ENCODE measurements at places on chromosomes 4 and X.

DNA sequence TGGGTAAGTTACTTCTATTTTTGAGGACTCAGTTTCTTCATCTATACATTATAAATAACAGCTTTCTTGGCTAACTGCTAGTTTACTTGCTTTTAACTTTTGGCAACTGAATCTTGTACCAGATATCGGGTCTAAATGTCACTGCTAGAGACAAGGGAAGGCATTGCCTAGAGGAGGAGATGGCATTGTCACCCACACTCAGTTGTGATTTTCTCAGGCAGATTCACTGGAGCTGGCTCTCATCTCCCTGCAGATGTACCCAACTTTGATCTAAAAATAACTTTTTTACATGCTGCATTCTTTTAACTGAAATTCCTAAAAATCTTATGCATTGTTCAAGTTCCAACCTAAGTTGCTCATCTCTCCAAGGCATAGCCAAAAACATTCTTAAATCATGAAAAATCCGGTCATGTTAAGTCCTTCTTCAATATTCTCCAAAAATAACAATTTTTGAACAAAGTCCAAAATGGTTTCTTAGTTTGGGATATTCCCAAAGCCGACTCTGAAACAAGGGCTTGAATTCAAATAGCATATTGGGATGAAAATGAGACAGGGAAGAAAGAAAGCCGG is 469.0 kb upstream of the BOD1L1 start:
- DNase-seq = no peak

DNA sequence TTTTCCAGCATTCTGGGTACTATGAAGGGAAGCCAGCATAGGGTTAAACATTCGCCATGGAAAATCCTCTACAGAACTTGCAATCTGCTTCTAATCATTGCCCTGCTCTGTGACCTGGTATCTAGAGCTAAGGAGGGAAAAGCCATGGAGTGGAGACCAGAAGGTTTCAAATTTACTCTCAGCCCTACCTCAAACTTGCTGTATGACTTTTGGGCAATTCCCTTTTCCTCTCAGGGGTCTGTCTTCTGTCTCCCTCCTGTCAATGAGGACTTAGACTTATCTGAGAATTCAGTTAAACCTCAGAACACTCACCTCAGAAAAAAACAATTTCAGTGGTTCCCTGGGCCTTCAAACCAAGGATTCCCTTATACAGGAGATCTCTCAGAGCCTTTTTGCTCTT is 29.1 kb downstream of the ARHGEF9 start:
- DNase-seq = no peak

DNA sequence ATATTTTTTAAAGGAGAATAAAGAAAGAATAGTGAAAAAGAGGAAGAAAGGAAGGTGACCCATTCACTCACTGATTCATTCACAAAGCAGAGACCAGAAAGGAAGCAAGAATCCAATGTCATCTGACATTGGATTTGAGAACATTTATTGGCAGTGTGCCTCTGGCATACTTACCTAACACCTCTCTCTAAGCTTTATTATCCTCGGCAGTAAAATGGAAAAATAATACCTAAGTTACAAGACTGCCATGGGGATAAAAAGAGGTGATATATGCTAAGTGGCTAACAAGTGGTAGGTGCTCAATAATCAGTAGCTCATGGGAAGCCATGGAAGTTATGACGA is 41.6 kb upstream of the PPARGC1A start:
- DNase-seq = no peak

- DNase-seq = no peak
Measured at GRCh38 chr4:118139241-118139640, 105.0 kb downstream of the NDST3 start.

GRCh38 chr4:20672262-20672661 is 28.0 kb upstream of the PACRGL start:
- DNase-seq = no peak

GRCh38 chr4:95638920-95639501 is 90.2 kb upstream of the UNC5C start:
- DNase-seq = no peak

DNA sequence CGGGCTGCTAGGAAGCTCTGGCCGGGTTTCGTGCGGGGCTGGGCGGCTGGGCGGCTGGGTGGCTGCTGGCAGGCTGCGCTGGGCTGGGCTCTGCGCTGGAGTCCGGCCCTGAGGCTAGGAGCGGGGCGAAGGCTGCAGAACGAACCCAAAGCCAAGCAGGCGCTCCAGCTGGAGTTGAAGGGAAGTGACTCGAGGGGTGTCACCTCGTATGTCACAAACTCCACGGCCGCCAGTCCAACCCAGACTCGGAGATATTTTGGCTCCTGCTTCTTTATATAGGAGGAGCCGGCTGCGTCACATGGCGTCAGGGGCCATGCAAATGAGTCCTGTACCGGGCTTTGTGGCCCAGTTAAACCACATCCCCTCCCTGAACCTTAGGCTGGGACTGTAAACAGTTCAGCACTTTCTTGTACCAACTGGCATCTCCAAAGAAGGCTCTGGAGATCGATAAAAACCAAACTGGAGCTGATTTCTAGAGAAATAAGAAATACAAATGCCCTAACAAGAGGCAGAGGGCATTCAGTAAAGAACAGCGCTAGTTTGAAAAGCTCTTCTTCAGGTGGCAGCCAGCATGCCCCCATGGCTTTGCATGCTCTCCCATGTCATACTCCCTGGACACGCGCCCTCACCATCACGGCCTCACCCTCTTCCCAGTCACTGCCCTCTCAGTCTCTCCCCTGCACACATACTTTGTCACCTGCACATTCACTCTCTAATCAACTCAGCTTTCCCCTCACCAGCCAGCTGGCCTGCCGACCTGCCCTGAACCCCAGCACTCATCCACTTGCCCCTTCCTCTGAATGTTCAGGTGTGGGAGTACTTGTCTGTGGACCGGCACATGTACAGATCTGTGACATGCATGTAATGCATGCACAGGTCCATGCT is 58.5 kb downstream of the TSC22D3 start:
- DNase-seq = peak; percentile 75

- no peak for DNase-seq
Measured at GRCh38 chr4:27327421-27328181, 467.0 kb downstream of the STIM2 start.

- peak; percentile 20 for DNase-seq
Measured at GRCh38 chrX:134761788-134762187, 103.5 kb upstream of the PLAC1 start.

GRCh38 chr4:122663814-122664610 is 43.1 kb upstream of the IL21 start:
- no peak for DNase-seq

GRCh38 chrX:44997282-44997812 is 124.4 kb downstream of the KDM6A start:
- no peak for DNase-seq

- no peak for DNase-seq
Measured at GRCh38 chrX:132022198-132022966, 720 bp upstream of the STK26 start.

DNA sequence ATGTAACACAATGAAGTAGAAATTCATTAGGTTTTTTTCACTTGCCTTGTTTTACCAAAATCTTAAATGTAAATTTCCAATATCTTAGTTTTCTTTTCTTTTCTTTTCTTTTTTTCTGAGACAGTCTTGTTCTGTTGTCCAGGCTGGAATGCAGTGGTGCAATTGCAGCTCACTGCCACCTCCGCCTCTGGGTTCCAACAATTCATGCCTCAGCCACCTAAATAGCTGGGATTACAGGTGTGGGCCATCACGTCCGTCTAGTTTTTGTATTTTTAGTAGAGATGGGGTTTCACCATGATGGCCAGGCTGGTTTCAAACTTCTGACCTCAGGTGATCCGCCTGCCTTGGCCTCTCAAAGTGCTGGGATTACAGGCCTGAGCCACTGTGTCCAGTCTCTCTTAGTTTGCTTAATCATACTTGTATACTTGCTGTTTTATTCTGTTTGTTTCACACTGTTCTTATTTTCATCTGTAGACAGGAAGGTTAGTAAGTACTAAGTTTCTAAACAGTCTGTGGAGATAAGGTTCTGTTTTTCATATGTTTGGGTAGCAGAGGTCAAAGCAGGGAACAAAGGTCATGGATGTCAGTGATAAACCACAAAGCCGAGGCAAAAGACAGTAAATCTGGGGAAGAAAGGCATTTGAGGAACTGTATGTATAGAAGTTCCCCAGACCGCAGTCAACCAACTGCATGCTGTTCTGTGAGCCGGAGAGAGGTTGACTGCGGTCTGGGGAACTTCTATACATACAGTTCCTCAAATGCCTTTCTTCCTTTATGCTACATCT is 129.1 kb downstream of the CBR4 start:
- DNase-seq = peak; percentile 18

GRCh38 chr4:8859550-8860095 is 12.0 kb downstream of the HMX1 start:
- no peak for DNase-seq

DNA sequence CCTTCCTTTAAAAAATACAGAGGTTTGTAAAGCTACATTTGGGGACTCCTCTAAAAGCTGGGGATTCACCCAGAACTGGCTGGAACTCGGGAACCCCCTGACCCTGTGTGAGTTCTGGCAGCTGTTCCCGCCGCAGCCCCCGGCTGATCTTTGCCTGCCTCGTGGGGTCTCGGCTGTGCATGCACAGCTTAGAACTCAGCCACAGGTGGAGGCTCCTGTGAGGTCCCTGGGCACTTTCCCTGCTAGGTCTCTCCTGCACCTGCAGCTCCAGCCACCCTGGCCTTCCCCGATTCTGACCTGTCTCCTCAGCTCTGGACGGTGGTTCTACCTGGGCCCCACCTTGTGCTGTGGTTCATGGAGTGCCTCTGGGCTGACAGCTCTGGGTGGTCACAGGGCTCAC is 48.6 kb upstream of the HGFAC start:
- no peak for DNase-seq

DNA sequence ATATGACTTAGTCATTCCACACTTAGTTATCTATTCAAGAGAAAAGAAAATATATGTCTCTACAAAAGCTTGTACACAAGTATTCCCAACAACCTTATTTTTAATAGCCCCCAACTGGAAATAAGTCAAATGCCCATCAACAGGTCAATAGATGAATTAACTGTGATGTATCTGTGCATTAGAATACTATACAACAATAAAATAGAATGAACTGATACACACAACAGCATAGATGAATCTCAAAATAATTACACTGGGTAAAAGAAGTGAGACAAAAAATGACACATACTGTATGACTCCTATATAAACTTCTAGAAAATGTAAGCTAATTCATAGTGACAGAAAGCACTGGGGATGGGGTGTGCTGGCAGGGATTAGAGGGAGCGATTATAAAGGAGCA is 354.1 kb upstream of the DIPK2B start:
- no peak for DNase-seq

- no peak for DNase-seq
Measured at GRCh38 chr4:80918004-80918403, 112.5 kb upstream of the BMP3 start.

GRCh38 chr4:10620935-10621488 is 63.6 kb downstream of the CLNK start:
- no peak for DNase-seq

GRCh38 chr4:95214408-95214807 is 334.4 kb downstream of the UNC5C start:
- no peak for DNase-seq
